ENCODE measurements at places on chromosomes 5 and 9. TPM values are rescaled to one million over a fixed set of nuclear protein-coding genes. Genes with fewer than 3 reads are reported as not detected.

DNA sequence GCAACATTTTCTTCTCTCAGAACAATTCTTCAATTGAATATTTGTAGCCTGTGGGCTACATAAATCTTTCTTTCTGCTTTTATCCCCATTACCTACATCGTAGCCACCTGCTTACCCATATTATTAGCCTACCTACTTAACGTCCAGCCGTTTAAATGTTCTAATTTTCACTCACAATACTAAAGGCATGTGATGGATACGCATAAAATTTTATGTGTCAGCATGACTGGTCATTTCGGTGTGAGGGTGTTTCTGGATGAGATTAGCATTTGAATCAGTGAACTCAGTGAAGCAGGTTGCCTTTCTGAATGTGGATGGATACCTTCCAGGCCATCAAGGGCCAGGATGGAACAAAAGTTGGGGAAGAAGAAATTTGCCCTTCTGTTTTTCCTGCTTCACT is 1722.5 kb upstream of the ACO1 start:
- no peak for DNase-seq
- no peaks in the 10 kb centered on the region for H3K27me3 ChIP-seq
- no peak overlapping the region for H3K27ac ChIP-seq
- H3K36me3 ChIP-seq, result no peaks in the 10 kb centered on the region
- H3K4me3 ChIP-seq, result no peak overlapping the region

- no peak overlapping the region for H3K27ac ChIP-seq
- no peaks in the 10 kb centered on the region for H3K4me1 ChIP-seq
- H3K4me3 ChIP-seq, result no peak overlapping the region
These were observed 411.3 kb downstream of the ARHGEF28 start for GRCh38 chr5:74037321-74037720.

Gene TIMD4
- 9.5 TPM for total RNA-seq

Gene TMEM215
- not detected for total RNA-seq

- H3K27me3 ChIP-seq, result no peaks in the 10 kb centered on the region
- no peaks in the 10 kb centered on the region for H3K4me1 ChIP-seq
- no peak overlapping the region for H3K4me3 ChIP-seq
- no peak for DNase-seq
These were observed 73.7 kb upstream of the EGFLAM start for GRCh38 chr5:38184627-38185026.

Gene CCIN
- not detected for total RNA-seq

- no peak overlapping the region for H3K4me3 ChIP-seq
- no peak overlapping the region for H3K27ac ChIP-seq
- DNase-seq, result no peak
These were observed 2249.2 kb upstream of the C9orf72 start for GRCh38 chr9:29822458-29822857.

Gene GALNT12
- total RNA-seq, result 13.8 TPM

Gene ANKRD34B
- total RNA-seq, result not detected

DNA sequence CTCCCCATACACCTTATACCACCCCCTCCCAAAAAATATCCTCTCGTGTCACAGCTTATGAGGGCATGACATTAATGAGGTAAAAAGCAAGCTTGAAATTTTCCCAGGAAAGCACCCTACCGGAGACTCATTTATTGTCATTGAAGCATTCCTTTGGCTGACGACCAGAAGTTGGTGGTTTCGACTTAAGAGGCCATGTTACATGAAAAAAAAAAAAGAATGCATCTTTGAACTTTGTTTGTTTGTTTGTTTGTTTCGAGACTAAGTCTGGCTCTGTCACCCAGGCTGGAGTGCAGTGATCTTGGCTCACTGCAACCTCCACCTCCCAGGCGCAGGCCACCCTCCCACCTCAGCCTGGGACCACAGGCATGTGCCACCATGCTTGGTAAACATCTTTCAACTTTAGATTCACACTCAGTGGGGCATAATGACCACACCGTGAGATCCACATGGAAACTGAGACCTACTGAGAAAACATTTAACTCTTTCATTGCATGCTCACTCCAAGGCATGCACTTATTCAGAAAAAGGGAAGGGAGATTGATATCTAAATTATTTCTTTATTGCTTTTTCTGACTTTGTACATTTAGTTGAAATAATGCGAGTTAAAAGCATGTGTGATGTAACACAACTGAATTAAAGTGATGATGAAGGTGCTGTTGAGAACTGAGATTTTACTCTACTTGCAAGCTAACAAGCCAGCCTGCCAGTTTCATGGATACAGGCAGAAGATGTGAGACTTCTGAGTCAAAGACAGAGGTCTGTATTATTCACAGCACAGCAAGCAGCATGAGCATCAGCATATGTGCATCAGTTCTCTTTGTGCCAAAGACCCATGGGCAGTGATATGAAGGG is 5.1 kb upstream of the RAB14 start:
- no peaks in the 10 kb centered on the region for H3K36me3 ChIP-seq
- no peak overlapping the region for H3K27ac ChIP-seq
- H3K27me3 ChIP-seq, result no peaks in the 10 kb centered on the region

Gene SYK
- total RNA-seq, result 0.76 TPM

Gene CDC20B
- not detected for total RNA-seq

Gene PIP5K1B
- 0.12 TPM for total RNA-seq

Gene PRR16
- not detected for total RNA-seq

DNA sequence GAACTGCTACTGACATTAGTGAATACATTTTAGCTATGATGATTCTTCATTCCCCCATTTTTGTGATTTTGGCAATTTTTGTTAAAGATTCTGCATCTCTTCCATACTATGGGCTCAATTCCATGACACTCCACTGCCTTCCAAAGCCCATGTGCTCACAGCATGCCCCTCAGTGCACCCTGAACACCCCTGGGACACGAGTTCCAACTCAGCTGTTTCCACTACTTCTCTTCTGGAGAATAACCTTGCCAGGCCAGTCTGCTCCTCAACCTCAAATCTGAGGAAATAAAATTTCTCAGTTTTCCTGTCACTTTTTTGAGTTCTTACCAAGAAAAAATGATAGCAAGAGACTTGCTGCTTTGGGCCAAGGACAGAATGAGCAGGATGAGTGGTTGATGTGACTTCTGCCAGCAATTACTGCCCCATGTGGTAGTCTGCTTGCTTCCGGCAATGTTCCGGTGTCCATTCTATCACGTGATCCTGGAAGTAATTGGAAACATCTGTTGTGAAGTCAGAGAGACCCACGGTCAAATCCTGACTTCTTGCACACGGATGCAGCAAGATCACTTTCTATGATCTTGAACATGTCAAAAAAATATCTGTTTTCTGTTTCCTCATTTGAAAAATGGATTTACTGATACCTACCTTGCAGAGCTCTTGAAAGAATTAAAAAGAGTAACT is 58.3 kb downstream of the EGFLAM start:
- no peak for DNase-seq
- H3K27ac ChIP-seq, result no peak overlapping the region
- H3K27me3 ChIP-seq, result no peaks in the 10 kb centered on the region
- no peaks in the 10 kb centered on the region for H3K4me1 ChIP-seq
- H3K4me3 ChIP-seq, result no peak overlapping the region

DNA sequence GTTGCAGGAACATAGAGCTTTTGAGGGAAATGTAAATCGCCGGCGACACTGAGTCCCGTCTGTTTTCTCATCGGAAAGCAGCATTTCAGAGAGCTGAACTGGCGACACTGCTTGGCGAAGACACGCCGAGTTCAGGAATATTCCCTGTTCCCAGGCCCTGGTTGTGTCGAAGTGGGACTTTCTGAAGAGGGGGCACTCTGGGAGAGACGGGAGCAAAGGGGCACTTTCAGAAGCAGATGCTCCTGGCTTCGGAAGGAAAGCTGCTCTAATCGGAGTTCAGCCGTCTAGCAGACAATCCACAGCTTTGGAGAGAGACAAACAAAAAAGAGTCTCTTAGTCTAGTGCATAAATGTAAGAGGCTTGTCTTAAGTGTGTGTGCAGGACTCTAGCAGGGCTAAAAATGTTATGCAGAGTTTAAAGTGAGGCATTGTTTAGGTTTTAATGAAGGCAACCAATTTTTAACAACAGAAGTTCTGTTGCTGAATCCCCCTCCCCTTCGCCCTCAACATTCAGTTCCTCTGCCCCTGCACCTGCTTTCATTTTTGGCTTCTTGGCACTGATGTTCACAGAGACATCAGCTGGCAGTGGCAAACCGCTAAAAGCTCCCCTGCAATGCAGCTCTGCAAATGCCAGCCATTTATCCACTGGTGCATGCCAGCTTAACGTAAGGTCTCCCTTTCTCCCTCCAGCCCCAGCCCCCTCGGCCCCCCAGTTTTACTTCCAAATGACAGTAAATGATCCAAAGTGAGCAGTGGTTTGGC is 289.5 kb upstream of the MPDZ start:
- no peaks in the 10 kb centered on the region for H3K27me3 ChIP-seq
- no peak overlapping the region for H3K27ac ChIP-seq
